ENCODE measurements at places on chromosomes 2 and 18. TPM values are rescaled to one million over a fixed set of nuclear protein-coding genes. Genes with fewer than 3 reads are reported as not detected.

The MSGN1 gene
- not detected for polyA plus RNA-seq

DNA sequence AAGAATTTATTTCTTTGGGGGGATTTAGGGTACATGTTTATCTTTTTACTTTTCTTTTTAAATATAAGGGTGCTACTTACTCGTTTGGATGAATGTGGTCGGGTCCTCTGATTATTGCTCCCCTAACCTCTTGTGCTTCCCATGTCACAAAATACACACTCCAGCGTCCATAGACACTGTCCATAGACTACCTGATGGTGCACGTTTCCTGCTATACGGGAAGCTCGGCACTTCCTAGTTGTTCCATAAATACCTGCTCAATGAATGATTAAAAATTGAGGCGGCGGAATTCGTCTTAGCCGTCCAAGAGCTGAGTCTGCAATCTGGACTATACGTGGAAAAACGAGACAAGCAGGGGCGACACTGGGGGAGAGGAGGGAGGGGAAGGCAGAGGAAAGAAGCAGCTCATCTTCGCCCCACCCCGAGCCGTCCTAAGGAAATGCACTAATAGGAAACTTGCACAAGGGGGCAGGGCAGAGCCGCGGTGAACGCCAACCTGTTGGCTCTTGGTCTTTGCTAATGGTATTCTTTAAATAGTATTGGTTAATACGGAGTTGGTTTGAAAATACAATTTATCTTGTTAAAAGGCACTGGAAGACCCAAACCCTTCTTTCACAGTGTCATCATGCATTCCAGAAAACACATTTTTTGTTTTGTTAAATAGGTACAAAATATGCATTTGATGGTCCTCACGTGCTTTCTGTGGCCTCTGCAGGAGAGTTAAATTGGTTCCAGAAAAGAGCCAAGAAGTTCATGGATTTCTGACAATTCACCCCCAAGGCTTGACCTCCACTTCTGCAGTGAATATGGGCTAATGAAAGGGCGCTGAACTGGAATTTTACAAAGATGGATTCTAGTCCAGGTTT, 73.0 kb upstream of the KCTD1 start:
- DNase-seq, result no peak

DNA sequence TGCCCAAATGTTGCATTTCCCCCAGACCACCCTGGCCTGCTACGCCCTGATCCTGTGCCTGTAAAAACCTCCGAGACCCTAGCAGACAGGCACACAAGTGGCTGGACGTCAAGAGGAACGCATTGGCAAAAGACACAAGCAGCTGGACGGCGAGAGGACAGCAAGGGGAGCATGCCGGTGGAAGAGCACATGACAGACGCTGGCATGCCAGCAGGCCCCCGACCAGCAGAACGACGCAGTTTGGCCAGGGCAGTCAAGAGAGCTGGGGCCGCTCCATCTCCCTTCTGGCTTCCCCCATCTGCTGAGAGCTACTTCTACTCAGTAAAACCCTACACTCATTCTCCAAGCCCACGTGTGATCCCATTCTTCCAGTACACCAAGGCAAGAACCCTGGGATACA, 42.1 kb downstream of the SAP130 start:
- DNase-seq, result no peak

The ABCB11 gene
- 0.05 TPM for polyA plus RNA-seq

DNA sequence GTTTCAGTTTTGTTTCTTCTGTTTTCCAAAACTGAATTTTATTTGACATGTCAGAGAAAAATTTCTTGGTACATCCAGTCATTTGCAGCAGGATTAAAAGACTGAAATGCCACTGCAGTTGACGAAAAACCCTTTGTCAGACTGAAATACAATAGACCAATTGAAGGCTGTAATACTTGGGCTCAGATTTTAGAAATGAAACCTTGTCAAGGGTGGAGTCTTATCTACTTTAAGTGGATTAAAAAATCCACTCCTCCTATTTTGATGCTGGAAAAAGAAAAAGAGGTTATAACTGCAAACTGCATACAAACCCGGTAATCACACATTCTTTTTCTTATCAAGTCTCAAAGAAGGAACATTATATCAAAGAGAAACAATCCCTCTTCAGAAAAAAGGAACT, 80.2 kb upstream of the NEUROD1 start:
- DNase-seq, result no peak

The CDK5R2 gene
- not detected for polyA plus RNA-seq

The VSNL1 gene
- 5.2 TPM for polyA plus RNA-seq

DNA sequence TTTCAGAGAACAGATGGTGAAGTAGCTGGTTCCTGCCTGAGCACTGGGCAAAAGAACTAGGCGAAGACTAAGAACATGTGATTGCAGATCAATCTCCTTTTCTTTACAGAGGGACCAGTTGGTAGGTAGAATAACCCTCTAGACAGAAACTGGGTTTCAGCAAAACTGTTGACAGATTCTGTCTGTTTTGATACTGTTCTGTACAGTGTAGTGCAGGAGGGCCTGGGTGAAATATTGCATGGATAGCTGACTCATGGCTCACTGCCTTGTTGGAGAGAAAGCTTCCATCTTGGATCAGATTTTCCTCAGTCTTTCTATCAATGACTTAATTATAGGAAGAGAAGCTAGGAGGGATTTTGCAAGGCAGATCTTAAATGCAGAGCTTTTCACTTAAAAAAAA, 95.8 kb downstream of the ZNF532 start:
- DNase-seq, result no peak

The PIK3C3 gene
- 65.2 TPM for polyA plus RNA-seq

DNA sequence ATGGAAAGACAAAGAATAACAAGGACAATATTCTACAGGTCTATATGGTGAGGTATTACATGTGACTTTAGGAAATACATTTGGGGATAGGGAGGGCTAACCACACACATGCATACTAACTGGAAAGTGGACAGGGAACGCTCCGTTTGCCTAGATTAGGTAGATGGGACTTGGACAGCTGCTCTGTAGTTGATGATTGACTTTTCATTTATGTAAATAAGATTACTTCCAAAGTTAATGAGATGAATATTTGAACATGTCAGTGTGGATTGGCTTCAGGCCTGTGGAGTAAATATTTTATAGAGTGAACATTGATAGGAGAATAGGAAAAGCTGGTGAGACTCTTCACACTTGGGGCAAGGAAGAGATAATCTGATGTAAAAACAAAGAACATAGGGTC, 142.0 kb downstream of the NCK2 start:
- no peak for DNase-seq

The GPAT2 gene
- 1.3 TPM for polyA plus RNA-seq

DNA sequence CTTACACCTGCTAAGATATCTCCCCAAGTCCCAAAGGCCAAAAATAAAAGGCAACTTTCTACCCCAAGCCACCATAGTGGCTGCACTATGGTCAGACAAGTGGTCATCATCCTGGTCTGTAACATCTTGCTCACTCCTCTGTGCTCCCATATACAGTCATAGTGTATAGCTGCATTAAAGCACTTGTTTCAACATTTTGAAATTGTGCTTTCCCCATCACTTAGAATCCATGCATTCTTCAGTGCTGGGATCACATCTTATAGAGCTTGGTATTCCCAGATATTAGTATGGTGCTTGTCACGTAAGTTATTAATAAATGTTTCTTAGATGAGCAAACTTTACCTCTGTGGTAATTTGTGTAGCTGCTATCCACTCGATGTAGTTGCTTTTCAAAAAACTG, 40.4 kb upstream of the CDC42EP3 start:
- DNase-seq, result no peak

GRCh38 chr18:35953688-35954087, 18.8 kb upstream of the RMP24 start:
- no peak for DNase-seq

DNA sequence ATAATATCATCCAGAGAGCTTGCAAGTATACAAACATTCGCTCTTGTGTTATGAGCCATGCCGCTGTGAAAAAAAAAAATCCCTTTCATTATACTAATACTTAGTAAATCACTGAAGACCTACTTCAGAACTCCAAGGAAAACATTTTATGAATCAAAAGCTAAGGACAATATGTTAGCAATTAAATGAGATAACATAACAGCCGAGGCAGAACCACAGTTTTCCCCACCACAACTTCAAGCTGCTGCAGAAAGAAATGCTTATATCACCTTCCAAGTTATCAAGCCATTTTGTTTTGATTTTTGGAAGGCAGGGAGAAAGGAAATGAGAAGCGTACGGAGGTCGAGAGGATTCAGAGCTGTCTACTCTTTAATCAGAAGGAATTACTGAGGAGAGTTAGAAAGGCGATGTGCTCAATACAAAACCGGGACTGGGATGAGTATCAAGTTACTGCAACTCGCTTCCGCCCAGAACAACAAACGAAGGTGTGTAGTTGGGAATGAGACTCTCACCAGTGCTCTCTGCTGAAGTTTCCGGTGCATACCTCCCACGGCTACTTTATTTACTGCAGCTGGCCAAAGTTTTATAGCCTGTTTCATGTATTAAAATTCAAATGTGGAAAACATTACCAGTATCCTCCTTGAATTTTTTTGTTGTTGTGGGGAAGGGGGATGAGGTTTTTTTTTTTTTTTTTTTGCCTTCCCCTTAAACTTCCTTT, 292.2 kb upstream of the CCDC68 start:
- DNase-seq, result no peak

DNA sequence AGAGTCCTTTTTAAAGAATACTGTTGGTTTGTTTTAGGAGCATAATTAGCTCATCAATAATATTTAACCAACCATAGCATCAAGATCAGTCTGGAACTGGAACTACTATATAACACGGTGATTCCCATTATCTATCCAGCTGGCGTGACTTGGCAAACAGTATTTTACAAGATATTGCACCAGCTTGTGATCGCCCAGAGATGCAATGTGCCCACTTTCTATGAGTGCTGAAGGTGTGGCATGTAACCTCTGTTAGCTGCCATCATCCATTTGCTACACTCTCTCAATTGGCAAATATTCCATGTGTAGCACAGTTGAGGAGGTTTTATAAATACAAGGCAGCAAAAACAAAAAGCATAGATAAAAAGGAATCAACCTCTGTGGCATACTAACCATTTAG, 64.9 kb downstream of the FIGN start:
- no peak for DNase-seq

The SCN2A gene
- 2.2 TPM for polyA plus RNA-seq

The CFAP65 gene
- polyA plus RNA-seq, result 0.37 TPM

DNA sequence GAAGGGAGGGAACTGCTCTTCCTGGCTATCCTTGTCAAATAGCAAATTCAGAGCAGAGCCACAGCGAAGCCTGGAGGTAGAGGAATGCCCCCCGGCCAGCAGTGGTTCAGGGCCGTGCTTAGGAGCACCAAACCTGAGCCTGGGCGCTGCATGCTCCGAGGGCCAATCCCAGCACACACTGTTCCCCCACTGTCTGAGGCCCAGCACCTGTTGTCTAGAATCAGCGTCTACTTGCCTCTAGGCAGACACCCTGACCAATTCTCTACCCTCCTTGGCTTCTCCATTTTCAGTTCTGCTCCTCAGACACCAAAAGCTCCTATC, 177.6 kb upstream of the PKDCC start:
- no peak for DNase-seq

DNA sequence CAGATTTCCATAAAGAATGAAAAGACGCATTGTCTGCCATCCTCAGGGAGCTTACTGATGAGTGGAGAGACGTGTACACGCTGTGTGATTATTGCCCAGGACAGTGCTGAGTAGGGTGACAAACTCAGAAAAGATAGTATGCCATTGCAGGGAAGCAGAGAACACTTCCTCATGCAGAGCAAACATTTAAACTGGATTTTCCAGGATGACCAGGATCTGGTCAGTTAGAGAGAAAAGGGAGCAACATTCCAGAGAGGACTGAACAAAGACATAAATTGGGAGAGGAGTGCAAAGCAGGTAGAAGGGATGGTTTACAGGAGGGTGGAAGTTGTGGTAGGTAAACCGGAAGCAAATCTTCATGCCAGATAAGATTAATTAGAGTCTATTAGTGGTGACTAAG, 2.3 kb downstream of the SLC9A2 start:
- no peak for DNase-seq

The MEP1B gene
- 0.07 TPM for polyA plus RNA-seq

GRCh38 chr2:46632349-46632748, 153.0 kb downstream of the TMEM247 start:
- peak; percentile 30 for DNase-seq

GRCh38 chr18:48902023-48902855, 48.5 kb downstream of the SMAD7 start:
- peak; percentile 79 for DNase-seq

DNA sequence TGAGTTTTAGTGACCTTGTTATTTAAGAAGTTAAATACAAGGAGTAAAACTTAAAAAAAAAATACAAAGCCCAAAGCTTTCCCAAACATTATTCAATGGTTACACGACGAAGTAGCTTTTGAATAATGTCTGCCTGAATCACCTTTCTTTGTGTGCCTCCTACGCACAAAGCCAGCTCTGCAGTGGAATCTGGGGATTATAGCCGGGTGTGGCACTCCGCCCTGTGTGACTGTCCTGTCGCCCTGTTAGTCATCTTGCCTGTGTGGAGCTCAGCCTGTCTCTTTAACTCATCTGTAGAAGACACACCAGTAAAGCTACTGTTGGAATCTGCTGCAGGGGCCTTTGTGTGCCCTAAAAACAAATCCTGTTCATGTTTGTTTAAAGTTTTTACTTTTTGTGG, 79.4 kb upstream of the TCF7L1 start:
- no peak for DNase-seq

DNA sequence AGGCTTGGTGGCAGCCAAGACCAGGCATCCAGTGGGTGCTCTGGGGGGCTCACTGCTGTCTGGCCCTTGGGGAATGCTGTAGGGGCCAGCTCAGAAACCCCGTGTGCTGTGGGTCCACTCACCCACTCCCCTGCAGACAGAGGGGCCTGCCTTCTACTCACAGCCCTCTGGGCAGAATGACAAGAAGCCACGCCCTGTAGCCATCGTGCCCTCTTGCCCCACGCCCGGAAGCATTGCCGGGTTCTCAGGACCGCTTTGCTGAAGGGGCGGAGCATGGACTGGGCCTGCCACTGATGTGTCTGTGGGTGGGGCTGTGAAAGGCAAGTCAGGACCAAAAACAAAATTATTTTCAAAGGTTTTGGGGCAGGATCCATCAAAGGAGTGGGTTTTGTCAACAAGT, 27.8 kb downstream of the GLI2 start:
- no peak for DNase-seq

The CPO gene
- polyA plus RNA-seq, result 1.6 TPM

GRCh38 chr2:36559221-36559942, 38.6 kb downstream of the FEZ2 start:
- DNase-seq, result no peak

DNA sequence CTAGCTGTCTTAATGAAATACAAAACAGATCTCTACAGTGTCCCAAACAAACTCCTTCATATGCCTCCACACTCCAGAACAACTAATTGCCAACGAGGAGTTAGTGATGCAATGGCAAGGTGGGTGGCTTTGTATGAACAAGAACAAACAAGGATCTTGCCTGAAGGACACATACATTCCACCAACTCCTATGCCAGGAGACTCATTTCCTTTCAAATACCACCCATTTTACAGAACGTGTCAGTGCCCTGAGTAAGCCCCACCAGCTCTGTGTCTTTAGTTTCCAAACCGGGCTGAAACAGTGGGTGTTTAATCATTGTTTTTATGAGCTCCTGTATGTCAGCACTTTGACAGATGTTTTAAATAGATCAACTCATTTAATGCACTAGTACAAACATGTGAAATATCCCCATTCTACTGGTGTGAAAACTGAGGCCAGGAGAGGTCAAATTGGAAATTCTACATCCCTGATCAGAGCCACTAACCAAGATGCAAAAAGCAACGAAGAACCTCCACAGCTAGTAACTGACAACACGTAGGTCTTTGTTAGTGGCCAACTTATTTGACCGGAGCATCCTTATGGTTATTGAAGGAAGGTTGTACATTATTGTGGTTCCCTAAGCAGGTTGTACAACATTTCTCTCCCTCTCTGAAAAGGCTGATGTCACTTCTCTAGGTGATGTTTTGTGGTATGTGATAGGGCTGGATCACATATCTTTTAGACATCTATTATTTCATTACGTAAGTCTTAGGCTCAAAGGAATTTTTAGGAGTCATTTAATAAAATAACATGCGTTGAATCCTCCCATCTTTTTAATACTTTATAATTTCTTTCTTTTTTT, 534.9 kb upstream of the TNP1 start:
- DNase-seq, result no peak
